ENCODE measurements at places on chromosomes 6 and 20.

GRCh38 chr20:41903586-41903985, 285.4 kb upstream of the CHD6 start:
- no peak for DNase-seq

GRCh38 chr6:154615483-154616025, 105.1 kb upstream of the CNKSR3 start:
- peak; percentile 89 for DNase-seq

GRCh38 chr6:165662749-165663376, at the start of gene PDE10A:
TSS of gene PDE10A (minus strand) at chr6:165663241. CDS start at chr6:165662811, 430 bp downstream.
- DNase-seq = no peak

DNA sequence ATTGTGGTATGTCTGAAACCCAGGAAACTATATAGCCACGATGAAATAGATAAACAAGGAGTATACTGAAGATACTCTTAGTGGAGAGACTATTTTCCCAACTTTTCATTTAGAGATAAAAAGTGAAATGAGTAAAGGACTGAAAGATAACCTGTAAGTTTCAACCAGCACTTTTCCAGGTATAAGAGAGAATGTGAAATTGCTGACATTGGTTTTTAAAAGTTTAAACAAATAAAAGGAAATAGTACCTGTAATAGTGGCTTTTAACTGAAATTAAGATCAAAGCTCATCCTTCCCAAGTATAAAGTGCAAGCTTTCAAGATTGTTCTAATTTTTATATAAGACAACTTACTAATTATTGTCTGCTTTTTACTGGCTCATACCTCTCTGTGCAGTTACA, 130.2 kb upstream of the CCN2 start:
- no peak for DNase-seq

GRCh38 chr6:44255871-44256774, 1.2 kb downstream of the SLC35B2 start:
- DNase-seq = no peak

DNA sequence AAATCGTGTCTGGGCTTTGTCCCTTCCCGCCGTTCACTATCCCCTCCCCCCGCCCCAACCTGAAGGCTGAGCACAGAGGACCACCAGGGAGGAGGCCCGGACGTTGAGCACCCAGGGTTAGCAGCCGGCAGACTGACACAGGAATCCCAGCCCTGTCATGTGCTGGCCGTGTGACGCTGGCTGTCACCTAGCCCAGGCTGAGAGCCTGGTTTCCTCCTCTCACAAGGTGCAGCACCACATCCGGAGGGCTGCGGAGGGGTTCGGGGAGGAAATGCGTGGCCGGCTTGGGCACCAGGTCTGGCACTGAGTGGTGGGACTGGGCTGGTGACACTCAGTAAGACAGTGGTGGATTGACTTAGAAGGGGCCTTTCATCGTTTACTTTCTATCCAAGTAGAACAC, 4.6 kb upstream of the LSM14B start:
- no peak for DNase-seq

DNA sequence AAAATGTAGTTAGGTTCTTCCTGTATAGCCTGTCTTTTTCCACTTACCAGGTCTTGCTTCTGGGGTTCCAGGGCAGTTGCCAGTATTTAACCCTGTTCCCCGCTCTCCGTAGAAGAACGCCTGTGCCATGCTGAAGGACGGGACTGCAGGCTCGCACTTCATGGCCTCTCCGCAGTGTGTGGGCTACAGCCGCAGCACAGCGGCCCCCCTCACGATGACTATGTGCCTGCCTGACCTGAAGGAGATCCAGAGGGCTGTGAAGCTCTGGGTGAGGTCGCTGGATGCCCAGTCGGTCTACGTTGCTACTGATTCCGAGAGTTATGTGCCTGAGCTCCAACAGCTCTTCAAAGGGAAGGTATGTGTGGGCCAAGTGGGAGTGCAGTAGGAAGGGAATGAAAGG, 23.0 kb downstream of the POFUT1 start:
- no peak for DNase-seq

GRCh38 chr6:89680150-89680549, 41.6 kb upstream of the LYRM2 start:
- DNase-seq = no peak

DNA sequence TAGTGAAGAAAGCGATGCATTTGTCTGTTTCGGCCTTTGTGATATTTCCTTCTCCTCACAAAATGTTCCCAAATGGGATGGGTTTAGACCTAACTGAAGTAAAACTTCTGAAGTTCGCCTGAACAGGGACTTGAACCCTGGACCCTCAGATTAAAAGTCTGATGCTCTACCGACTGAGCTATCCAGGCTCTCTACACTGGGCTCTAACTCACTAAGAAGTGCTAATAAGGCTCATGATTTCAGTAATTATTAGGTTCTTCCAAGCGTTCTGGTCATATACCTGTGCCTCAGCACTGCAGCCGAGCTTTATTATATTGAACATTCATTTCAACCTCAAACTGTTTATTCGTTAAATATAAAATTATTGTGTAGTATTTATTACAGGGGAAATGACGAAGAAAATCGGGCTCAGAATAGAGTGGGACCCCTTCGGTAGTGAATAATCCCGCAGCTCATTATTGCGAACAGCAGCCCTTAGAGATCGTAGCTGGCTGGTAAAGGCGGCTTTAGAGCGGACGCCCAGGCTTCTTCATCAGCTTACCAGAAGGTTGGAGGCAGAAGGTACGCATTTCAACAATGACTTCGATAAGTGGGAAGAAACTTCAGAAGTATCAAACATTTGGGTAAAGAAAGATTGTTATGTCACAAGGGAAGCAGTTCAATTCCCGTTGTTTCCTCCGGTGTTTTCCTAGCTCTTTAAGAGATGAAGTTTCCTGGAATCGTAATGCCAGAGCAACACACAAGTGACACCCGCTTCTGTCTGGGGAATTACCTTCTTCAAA, 119.0 kb upstream of the ZNF184 start:
- DNase-seq = no peak

GRCh38 chr6:76876922-76877553, 586.3 kb downstream of the HTR1B start:
- DNase-seq = peak; percentile 1

DNA sequence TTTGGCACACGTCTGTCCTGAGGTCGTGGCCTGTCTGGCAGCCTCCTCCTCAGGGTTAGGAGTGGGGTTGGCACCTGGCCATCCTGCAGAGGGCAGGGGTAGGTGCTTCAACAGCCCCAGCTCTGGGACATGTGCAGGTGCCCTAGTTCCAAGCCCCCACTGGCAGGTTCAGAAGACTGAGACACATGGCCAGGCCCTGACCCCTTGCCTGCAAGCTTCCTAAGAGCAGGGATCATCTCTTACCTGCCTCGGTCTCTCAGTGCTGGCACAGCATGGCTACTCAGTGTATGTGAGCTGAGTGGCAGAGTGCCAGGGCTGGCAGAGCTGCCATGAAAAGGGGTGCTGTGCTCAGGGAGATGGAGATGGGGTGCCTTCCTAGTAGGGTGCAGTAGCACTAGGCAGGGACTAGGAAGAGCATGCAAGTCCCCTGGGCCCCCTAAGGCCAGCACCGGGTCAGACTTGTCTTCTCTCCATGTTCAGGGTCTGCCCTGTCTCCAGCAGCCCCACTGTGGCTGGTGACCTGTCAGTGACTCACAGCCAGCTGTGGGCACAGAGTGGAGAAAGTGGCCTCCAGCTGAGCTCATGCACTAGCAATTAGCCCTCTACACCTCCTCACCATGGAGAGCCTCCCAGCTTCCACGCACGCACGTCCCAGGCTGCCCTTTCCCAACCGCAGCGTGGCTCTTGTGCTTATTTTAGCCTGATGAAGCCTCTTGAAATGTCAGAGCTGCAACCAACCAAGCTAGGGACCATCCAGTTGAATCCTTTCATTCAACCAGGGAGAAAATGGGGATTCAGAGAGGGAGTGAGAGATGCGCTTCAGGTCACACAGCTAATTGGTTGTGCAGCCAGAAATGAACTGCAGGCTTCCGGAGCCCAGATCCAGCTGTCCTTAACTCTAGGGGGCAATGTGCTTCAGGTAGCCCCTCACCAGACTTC, 116.6 kb downstream of the MRPL14 start:
- peak; percentile 82 for DNase-seq

DNA sequence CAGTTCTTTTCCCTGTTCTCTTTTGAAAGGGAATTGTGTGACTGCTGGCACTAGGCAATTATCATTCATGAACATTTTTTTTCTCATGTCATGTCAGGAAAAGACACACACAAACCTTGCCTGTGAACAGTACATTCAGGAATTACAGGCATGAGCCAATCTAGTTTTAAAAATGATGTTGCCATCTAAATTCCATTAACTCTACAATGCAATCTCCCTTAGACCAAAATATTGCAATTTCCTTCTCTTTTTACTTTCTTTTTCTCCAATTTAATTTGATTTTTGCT, 127.5 kb upstream of the STMND1 start:
- no peak for DNase-seq

GRCh38 chr20:42611423-42611822, 578.3 kb downstream of the PTPRT start:
- DNase-seq = no peak

DNA sequence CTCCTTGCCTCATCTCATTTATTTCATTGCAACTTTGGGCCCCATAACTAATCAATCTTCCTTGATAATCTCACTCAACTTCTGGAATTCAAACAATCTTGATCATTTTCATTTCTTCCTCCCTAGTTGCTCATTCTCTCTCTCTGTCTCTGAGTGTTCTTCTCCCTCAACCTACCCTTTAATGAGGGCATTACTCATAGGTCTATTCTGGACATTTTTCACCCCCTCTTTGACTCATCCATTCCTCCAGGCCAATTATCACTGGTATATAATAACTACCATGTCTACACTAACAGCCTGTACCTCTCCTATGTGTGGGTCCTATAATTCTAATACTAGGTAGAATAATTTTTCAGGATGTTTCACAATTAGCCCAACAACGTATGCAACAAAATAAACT, 78.8 kb downstream of the COL21A1 start:
- no peak for DNase-seq

GRCh38 chr6:46909371-46909770, 12.4 kb downstream of the ADGRF5 start:
- DNase-seq = no peak

GRCh38 chr20:35254448-35254999, 23.4 kb downstream of the MMP24OS start:
- DNase-seq = no peak

GRCh38 chr6:27053738-27054137, 193.8 kb upstream of the PRSS16 start:
- no peak for DNase-seq

DNA sequence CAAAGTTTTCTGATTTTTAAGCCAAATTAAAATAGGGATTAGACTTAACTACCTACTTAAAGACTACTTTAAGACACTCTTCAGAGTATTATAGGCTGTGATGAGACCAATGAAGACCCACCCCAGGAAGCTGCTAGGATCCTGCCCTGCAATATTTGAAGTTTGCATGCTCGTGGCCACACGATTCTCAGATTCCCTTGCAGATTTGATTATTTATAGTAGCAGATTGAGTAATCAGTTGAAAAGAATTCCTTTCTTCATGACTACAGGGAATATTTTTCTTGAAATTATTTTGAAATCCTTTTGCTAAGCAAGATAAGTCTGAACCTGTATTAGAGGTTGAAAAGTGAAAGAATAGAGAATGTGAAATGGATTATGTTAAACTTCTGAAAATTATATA, 122.3 kb downstream of the B3GAT2 start:
- no peak for DNase-seq

DNA sequence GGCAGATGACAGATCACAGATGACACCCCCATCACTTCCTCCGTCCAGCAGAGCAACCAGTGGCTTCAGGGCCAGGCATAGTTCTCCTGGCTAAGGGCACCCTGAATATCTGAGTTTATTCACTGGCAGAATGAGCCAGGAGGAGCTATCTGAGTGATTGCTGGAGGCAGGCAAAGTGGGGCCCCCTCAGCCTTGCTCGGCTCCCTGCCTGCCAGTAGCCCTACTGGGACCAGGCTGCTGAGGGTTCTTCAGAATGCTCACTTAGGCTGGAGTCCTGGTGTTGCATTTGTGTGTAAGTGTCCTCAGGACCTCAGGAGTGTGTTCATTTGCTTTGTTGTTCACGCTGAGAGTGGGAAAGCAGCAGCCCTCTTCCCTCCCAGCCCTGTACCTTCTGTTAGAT, 31.2 kb downstream of the CHMP4B start:
- no peak for DNase-seq

DNA sequence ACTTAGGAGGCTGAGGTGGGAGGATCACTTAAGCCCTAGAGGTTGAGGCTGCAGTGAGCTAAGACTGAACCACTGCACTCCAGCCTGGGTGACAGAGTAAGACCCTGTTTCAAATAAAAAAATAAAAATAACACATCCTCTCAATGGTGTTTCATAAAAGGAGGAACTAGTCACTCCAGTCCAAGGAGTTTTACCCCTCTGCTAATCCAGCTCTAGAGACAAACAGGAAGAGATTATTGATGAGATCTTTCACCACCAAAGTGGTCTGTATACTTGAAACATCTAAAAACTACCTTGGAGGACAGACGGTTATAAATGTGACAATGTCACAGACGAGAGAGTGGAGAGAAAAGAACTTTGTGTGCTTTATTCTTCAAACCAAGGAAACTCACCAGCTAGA, 58.2 kb downstream of the PIGU start:
- no peak for DNase-seq

- DNase-seq = no peak
These were observed 441.7 kb upstream of the JARID2 start for GRCh38 chr6:14804001-14804784.

GRCh38 chr20:9572670-9573069, 58.3 kb downstream of the LAMP5 start:
- DNase-seq = no peak

GRCh38 chr6:158018851-158019361, 37.2 kb downstream of the SYNJ2 start:
- no peak for DNase-seq

GRCh38 chr20:5096463-5096862, 23.3 kb downstream of the PCNA start:
- no peak for DNase-seq

DNA sequence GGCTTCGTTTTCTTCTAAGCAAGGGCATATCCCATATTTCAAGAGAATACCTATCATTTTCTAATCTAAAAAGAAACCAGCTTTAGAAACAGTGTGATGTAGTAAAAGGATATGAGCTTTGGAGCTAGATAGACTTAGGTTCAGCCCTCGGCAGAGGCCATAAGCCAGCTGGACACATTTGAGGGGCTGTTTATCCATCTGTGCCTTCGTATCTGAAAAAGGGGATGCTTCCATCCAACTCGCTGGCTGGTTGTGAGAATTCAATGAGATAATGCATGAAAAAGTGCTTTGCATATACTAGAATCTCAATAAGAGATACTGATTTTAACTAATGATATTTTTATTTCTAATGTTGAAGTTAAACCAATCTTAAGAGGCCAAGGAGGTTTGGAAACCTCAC, 58.0 kb downstream of the PRL start:
- no peak for DNase-seq

All from urothelium cell line (cell line).